ENCODE measurements at places on chromosomes 3 and 15.
A peak's percentile ranks its signal among the peaks of the same experiment; 100 is the strongest.

- no peak for DNase-seq
These were observed 223.2 kb downstream of the MTHFS start for GRCh38 chr15:79673416-79674123.

GRCh38 chr3:57158813-57159738 lies 6.1 kb downstream of the IL17RD start:
- DNase-seq = peak; percentile 20

DNA sequence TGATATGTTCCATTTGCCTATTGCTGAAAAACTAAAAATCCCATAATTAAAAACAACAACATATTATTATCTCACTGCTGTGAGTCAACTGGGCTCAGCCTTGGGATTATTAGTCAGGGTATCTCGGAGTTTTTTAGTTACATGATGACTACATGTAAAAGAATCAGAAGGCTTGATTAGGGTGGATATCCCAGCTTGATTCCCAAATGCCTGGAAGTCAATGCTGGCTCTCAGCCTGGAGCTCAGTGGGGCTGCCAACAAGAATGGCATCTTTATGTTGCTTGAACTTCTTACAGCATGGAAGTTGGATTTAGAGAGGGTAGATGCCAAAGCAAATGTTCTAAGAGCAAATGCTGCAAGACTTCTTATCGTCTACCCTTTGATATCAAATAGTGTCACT lies 278.5 kb downstream of the PLOD2 start:
- DNase-seq = peak; percentile 3

- no peak for DNase-seq
These were observed 89.6 kb upstream of the MCTP2 start for GRCh38 chr15:94141802-94142201.

DNA sequence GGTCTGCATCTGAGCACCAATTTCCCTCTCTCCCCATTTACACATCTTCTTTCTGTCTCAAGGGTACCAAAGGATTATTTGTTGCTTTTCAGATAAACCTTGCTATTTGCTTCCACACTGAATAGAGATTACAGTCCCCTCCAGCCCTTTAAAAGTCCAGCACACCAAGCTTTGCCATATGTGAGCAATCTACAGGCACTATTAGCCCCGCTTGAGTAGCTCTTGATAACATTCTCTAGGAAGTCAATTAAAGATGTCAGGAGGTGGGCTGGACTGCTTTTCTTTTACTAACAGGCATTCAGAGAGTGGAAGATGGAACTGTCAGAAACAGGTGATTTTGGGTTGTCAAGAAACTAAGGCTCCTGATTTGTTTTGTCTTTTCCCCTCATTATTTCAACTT lies 417.0 kb downstream of the ROBO2 start:
- peak; percentile 62 for DNase-seq

DNA sequence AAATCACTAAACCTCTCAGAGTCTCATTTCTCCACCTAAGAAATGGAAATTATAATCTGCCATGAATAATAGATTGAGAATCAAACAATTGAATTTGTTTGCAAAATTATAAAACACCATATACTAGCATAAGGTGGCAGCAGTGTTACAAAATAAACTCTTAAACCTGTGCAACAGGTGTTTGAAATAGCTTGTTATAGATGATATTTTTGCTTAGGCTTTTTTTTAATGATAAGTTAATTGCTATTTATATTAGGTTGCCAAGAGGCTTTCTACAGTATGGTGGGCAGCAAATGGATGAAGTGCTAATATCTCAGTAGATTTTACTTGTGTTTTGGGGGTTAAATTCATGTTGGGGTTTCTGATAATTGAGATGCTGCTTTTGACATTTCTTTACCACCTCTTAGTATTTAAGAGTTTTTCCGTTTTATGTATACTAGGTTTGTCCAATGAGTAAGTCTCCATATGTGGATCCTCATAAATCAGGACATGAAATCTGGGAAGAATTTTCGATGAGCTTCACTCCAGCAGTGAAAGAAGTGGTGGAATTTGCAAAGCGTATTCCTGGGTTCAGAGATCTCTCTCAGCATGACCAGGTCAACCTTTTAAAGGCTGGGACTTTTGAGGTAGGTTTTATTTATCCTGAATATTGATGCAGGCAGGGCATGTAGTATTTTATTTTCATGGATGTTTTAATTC lies 19.6 kb downstream of the NR1D2 start:
- DNase-seq = no peak

DNA sequence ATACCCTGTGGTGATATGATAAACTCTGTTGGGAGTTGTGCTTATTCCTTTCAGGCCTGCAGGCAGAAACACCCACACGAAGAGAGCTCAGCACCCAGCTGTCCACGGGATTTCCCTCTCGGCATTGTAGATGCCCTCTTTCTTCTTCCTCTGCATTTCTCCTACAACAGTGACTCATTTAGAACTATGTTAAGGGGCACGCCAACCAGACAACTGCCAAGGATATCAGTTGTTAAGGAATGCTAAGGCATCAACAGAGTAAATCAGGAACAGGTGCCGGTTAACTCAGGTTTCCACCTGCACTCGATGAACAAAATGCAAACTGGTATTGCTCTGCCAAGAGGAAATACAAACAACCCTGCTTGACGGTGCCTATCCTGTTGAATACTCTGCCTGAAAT lies 270.0 kb upstream of the PEX5L start:
- peak; percentile 6 for DNase-seq

DNA sequence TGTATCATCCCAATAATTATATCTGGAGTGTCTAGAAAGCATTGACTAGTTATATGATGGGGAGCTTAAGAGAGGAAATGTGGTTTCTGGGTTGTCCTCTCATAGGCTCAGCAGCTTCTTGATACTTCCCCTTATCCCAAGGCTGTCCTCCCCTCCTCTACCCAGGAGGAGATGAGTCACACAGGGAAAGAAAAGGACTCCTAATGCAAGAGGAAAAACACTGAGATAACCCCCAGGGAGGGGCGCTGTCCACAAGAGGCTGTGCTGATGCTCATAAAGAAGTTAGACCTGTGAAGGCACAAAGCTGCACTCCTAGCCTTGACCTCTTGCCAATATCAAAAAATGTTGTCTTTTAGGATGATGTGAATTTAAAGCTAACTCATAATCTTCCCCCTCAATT lies 28.8 kb upstream of the GYG1 start:
- no peak for DNase-seq

GRCh38 chr3:4493941-4494894 lies 1.1 kb downstream of the ITPR1 start:
- DNase-seq = peak; percentile 13

DNA sequence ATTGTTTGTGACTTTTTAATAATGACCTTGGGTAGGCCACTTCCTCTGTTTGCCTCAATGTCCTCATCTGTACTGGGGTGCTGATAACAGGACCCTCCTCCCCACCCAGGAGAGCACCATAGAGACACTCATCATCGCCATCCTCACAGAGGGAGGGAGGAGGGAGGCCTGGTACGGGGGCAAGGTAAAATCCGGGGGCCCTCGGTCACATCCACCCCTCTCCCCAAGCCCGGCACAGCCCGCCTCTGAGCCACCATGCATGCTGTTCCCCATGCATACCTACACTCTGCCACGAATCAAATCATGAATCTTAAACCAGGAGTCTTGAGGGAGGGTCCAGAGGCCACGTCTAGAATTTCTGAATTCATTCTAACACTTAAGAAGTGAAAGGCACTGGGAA lies 74.9 kb upstream of the IQSEC1 start:
- DNase-seq = no peak

- no peak for DNase-seq
These were observed 133.3 kb downstream of the RPLP1 start for GRCh38 chr15:69585937-69586336.

GRCh38 chr3:101259485-101260341 lies 60.7 kb downstream of the IMPG2 start:
- no peak for DNase-seq

DNA sequence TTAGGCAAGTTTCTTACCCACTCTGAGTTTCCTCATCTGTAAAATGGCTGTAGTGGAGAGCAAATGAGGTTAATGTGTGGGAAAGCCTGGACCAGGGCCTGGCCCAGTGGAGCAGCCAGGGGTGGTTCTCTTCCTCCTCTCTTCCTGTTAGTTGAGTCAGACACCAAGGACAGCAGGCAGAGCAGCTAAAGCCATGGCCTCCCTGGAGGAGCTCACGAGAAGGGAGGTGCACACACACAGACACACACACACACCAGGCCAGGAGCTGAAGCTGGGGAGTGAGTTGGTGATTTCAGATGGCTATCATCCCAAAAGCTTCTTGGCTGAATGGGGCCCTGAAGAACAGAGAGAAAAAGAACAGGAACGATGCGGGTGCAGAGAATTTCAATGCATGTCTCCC lies 33.2 kb upstream of the TSPAN3 start:
- no peak for DNase-seq

DNA sequence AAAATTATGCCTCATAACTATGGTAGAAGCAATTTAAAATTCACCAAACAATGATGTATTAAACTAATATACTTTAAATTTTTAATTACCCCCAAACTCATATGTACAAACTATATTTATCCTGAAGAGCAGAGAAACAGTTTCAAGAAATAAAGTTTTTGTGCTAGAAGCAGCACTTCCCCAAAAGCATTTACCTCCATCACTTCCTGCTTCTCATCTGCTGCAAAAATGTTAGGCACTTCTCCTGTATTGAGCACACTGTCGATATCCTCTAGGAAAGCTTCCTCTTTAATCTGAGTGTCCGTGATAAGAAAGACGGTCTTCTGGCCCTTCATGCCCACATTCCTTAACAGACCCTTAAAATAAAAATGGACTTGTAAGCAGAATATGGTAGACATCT lies 101.5 kb upstream of the ASB14 start:
- DNase-seq = no peak

DNA sequence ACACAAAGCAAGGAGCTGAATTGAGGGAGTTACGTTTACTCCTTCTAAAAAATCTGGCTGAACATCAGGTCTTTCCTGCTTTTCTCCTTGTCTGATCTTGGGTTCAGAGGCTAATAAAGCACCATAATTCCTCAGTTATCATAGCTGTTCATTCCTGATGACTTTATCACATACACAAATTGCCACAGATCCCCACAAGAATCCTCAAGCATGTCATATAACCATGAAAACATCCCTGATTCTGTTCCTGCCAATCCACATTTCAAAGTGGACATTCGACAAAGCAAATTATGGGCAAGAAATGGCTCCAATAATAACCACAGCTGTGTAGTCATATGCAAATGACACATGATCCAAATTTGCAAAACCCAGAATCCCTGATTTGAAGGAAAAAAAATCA lies 321.3 kb downstream of the MEX3B start:
- no peak for DNase-seq

DNA sequence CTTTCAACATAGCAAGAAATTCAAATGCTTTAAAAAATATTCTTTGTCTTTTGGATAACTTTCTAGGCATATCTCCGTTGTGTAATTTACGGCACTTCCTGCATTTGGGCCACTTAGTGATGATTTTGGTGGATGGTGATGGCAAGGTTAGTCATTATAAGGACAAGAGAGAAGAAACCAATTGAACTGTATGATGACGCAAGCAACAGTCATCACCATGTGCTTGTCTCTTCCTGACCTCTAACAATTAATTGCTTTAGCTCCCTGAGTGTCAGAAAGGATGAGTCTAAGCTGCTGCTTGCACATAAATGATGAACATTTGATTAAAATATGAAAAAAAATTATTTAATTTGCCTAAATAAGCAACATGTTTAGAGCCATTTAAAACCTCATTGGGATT lies 11.3 kb upstream of the P2RY12 start:
- no peak for DNase-seq

GRCh38 chr3:17149076-17149475 lies 264.3 kb downstream of the PLCL2 start:
- no peak for DNase-seq

GRCh38 chr3:50263478-50264382 lies 5.2 kb upstream of the SEMA3B start:
- no peak for DNase-seq

GRCh38 chr3:128468285-128468790 lies 1.6 kb upstream of the DNAJB8 start:
- no peak for DNase-seq

DNA sequence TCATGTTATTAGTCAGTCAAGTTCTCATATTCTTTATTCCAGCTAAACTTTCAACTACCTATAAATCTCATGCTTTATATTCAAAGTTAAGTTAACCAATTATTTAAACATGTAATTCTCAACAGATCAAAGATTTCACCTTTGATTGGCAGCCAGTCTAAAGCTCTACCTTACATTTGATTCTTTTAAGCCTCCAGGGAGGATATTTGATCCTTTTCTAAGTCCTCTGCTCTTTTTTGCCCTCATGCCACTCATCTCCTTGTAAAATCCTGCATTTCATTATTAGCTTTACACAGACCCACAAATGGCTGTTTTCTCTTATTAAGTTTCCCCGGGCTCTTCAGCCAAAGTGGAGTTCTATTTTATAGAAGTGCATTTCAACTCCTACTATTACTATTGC lies 134.1 kb downstream of the NLGN1 start:
- peak; percentile 32 for DNase-seq

GRCh38 chr3:132456136-132456535 lies 38.8 kb downstream of the DNAJC13 start:
- no peak for DNase-seq

GRCh38 chr3:122468896-122469533 lies 45.7 kb downstream of the KPNA1 start:
- no peak for DNase-seq

- peak; percentile 31 for DNase-seq
These were observed 34.7 kb downstream of the GBE1 start for GRCh38 chr3:81726735-81727134.

DNA sequence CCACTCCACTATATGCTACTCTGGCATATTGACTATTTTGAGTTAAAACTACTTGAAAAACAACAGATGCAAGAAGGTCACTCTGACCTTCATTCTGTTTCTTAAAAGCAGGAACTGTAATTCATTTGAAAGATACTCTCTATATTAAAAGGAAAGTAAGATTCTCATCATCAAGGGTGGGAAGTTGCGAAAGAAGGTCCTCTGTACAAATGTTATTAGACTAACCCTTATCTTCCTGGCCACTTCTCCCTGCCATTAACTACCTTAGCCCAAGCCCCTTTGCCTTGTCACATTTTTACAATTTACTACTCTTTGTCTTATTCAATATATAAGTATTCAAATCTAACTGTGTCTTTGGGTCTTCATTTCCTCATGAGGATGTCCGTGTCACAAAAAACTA lies 16.1 kb downstream of the SIDT1 start:
- no peak for DNase-seq

DNA sequence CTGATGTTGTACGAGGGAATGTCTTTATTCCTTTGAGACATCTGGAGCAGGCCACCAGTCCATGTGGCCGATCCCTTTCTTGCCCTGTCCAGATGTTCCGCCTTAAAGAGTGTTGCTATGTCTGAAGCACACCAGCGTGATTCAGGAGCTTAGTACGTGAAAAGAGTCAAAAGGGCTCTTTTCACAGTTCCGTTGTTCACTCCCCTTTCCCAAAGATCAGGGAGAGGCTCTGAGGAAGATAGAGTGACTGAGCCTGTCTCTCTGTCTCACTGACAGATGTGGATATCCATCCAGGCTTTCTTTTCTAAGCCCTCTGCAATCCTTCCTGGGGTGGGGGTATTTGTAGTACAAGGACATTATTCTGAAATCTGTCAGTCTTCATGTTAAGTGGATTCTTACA lies 262.5 kb upstream of the LRTM1 start:
- DNase-seq = no peak

GRCh38 chr3:72316501-72317279 lies 531.6 kb downstream of the SHQ1 start:
- DNase-seq = peak; percentile 62
